SJCRH30 (cell line): ENCODE measurements at places on chromosomes 4 and X. TPM values are rescaled to one million over a fixed set of nuclear protein-coding genes. Genes with fewer than 3 reads are reported as not detected.

GRCh38 chr4:15402974-15403373, 24.9 kb upstream of the C1QTNF7 start:
- DNase-seq = no peak

Gene LGI2
- total RNA-seq = 10.8 and 12.0 TPM in 2 replicates

GRCh38 chrX:47683184-47683828, 24.3 kb upstream of the UXT start:
- DNase-seq = peak; percentile 6

Gene MAP7D2
- 0.05 and 0.08 TPM in 2 replicates for total RNA-seq

DNA sequence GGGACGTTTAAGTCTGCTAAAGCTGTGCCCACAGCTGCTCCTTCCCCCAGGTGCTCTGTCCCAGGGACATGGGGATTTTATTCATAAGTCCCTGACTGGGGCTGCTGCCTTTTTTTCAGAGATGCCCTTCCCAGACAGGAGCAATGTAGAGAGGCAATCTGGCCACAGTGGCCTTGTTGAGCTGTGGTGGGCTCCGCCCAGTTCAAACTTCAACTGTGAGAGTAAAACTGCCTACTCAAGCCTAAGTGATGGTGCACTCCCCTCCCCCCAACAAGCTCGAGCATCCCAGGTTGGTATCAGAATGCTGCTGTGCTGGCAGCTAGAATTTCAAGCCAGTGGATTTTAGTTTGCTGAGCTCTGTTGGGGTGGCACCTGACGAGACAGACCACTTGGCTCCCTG, 1371.4 kb downstream of the ADGRL3 start:
- DNase-seq = no peak

Gene ESX1
- not detected in 2 replicates for total RNA-seq

DNA sequence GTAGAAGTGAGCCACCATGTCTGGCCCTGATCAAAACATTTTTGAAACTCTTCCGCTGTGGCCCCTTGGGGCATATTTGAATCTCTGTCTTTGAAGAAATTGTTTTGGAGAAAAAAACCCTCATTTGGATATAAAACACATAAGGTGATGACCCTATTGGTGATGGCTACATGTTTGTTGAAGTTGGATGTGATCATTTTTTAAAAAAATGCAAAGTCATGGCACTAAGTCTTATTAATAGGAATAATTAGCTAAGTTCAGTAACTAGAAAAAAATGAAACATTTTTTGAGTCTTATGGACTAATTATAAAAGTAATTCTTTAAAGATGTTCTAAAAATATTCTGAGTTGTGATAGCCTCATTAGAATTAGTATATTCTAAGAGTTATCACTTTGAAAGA, 17.9 kb upstream of the BBS7 start:
- DNase-seq = no peak

DNA sequence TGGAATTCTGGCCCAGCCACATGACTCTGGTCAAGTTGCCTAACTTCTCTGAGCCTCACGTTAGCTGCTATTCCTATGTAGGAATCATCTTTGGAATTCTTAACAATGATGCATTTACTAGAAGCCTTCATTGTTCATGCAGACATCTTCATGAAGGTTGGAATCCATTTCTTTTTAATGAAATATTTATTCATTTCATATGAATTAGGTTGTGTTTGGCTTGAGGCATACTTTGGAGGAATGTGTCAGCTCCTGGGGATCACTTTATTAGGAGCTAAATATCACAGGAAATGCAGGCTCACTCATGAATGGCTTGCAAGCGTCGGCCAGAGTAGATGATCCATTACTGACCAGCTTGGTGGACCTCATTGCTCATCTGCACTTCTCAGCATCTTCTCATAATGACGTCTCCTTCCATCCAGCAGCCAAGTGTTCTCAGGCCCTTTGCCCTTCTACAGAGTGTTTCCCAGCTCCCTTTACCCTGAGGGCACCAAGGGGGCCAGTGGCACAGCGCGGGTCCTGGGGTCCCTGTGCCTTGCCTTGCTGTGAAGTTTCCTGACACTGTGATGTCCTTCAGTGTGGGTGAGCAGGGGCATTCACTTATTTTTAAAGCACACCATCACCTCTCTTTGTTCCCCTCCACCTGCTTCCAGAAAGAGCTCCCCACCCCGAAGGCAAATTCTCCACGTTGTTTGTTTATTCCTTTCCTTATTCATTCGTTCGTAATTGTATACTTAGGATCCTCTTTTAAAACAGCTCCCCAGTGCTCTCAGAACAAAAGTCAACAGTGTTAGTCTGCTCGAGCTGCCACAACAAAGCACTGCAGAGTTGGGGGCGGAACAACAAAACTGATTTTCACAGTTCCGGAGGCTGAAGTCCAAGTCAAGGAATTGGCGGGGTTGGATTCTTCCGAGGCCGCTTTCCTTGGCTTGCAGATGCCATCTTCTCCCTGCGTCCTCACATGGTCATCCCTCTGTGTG, 106.8 kb downstream of the STK32B start:
- DNase-seq = no peak

DNA sequence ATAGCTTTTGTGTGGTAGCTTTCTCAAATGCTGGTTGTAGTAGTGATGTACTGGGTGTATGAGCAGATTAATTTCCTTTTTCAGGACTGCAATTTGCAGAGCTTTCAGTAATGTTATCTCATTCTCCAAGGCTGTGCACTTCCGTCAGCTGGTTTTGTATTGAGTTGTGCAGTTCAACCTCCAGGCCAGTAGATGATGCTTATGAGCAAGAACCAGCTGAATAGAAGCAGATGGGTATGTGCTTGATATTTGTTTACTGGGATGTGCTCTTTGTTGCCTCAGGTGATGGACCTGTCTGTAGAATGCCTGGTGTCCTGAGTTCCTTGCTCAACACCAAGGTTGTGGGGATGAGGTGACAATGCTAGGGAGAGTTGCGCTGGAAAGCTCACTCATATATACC, 462.8 kb downstream of the PCDH18 start:
- no peak for DNase-seq
